Thoracic aorta (tissue), 2 donors: ENCODE measurements at places on chromosomes 2 and 18.
A peak's percentile ranks its signal among the peaks of the same experiment; 100 is the strongest.

DNA sequence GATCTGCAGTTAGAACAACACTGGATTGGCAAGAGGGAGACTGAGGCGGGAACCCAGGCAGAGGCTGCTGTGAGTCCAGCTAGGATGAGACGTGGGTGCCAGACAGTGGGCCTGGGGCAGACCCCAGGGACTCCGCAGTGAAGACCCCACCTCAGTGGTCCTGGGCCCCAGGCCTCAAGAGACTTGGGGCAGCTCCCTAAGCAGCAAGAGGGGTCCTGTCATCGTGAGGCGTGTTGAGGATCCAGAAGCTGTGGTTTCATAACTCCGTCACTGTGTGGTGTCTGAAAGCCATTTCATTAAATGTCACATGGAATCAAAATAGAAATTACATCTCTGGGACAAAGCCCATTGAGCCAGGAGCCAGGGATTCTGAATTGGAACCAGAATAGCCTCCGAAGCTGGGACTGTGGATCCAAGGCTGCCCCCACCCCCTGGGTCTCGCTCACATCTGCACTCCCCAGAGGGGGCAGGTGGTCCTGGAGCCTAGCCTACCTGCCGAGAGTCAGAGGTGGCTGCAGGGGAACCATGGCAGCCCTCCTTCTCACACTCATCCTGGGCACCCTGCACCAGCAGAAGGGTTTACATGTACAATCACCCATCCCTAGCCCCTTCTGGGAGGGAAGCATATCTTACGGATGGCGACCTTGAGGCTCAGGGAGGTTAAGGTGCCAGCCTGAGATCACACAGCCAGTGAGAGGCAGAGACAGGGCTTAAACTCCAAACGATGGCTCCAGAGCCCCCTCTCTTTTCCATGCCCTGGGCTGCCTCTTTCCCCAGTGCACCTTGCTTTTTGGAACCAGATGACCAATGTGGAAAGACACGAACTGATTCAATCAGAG, 23.2 kb downstream of the RRM2 start:
- H3K36me3 ChIP-seq = no peaks in the 10 kb centered on the region
- H3K4me3 ChIP-seq = no peak overlapping the region
- H3K4me1 ChIP-seq = peaks cover 12% of the 10 kb centered on the region
- no peaks in the 10 kb centered on the region for H3K27me3 ChIP-seq
- no peak overlapping the region for H3K27ac ChIP-seq

GRCh38 chr2:17257189-17257909, 260.9 kb downstream of the RAD51AP2 start:
- no peak for DNase-seq
- no peaks in the 10 kb centered on the region for H3K36me3 ChIP-seq
- H3K4me1 ChIP-seq = no peaks in the 10 kb centered on the region
- no peak overlapping the region for H3K4me3 ChIP-seq

- no peaks in the 10 kb centered on the region for H3K36me3 ChIP-seq
- peak overlapping the region; percentile 47 for H3K4me3 ChIP-seq
- H3K27me3 ChIP-seq = no peaks in the 10 kb centered on the region
- H3K4me1 ChIP-seq = no peaks in the 10 kb centered on the region
- no peak for DNase-seq
- H3K27ac ChIP-seq = no peak overlapping the region
Measured at GRCh38 chr2:25711675-25712354, 38.4 kb upstream of the DTNB start.

DNA sequence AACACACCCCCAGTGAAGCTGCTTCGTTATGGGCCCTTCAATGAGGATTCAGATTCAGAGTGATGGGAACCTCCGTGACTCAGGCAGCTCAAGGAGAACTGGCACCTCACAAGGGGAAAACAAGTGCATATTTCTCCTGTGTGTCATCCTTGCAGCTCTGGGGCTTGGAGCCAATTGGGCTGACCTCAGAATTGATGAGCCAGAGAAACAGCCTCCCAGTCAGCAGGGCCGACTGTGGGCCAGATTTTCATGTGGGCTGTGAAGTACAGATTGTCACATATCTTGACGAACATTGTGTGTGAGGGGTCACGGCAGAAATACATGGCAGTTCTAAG, 189.6 kb upstream of the SP5 start:
- no peaks in the 10 kb centered on the region for H3K36me3 ChIP-seq
- H3K27ac ChIP-seq = peak overlapping the region; percentile 31
- no peak overlapping the region for H3K4me3 ChIP-seq
- no peaks in the 10 kb centered on the region for H3K27me3 ChIP-seq
